Urinary bladder (tissue), 4 donors: ENCODE measurements at places on chromosomes 7 and 10. TPM values are rescaled to one million over a fixed set of nuclear protein-coding genes. Genes with fewer than 3 reads are reported as not detected.

- DNase-seq = no peak
Measured at GRCh38 chr10:51314481-51314880, 240.2 kb downstream of the PRKG1 start.

GRCh38 chr10:20785174-20785573 is 111.9 kb downstream of the NEBL start:
- DNase-seq = no peak

- DNase-seq = no peak
Measured at GRCh38 chr10:47252093-47252780, 47.8 kb upstream of the GDF10 start.

DNAH11 gene
- 0.32 TPM for total RNA-seq

GRCh38 chr10:118349235-118349634 is 7.1 kb upstream of the FAM204A start:
- DNase-seq = no peak

SH2D4B gene
- total RNA-seq = 0.16 TPM

PTF1A gene
- not detected for total RNA-seq

ADCY1 gene
- total RNA-seq = 3.7 TPM

DNA sequence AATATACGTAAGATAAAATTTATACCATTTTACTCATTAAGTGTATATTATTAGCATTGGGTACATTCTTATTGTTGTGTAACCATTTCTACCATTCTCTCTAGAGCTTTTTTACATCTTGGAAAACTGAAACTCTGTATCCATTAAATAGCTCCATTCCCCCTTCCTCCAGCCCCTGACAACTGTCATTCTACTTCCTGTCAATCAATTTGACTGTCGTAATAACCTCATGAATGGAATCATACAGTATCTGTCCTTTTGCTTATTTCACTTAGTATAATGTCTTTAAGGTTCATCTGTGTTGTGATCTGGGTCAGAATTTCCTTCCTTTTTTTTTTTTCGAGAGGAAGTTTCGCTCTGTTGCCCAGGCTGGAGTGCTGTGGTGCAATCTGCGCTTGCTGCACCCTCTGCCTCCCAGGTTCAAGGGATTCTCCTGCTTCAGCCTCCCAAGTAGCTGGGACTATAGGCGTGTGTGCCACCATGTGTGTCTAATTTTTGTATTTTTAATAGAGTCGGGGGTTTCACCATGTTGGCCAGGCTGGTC is 15.6 kb downstream of the ZRANB1 start:
- no peak for DNase-seq

DNA sequence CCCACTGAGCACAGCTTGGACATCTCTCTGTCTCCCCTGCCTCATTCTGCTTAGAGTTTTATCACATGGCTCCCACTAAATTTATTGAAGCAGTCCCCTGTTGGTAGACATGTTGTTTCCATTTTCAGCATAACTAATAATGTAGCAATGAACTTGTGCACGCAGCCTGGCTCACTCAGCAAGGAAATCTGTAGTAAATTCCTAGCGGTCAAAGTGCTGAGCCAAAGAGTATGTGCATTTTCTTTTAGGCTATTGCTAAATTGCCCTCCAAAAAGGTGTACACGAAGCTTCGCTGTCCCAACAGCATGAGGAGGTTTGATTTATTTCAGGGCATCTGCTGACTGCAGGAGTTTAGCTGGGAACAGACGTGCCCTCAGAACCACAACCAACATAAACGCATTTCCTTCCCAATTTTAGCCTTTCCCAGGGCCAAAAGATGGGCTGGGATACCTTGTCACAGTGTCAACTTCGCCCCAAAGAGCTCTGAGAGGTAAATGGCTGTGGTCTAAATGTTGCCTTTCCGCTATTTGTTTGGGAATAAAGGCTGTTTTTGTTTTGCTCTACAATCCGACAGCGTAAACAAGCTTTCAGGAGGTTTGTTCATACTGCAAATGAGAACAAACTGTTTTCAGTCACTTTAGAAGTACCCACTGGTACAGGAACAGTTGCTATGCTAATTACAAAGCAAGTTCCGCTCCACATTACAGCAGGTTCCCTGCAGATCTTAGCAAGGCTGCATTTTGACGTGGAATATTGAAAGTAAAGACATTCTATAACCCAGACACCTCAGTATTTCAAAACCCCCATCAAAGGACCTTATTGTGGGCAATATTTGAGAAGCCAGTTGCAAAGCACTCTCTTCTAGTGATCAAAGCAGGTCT is 16.8 kb downstream of the VSIR start:
- DNase-seq = no peak

WIPF3 gene
- total RNA-seq = 0.95 TPM

LRRC18 gene
- total RNA-seq = 0.32 TPM

ENTPD1 gene
- total RNA-seq = 85.3 TPM

PRPS1L1 gene
- total RNA-seq = not detected

HNRNPH3 gene
- total RNA-seq = 54.2 TPM

- DNase-seq = no peak
Measured at GRCh38 chr10:73253225-73253555, 746 bp upstream of the MRPS16 start.

NRG3 gene
- 1.5 TPM for total RNA-seq

- DNase-seq = no peak
Measured at GRCh38 chr7:121966276-121966934, 93.4 kb downstream of the PTPRZ1 start.

GPRIN2 gene
- total RNA-seq = 1.2 TPM

DNA sequence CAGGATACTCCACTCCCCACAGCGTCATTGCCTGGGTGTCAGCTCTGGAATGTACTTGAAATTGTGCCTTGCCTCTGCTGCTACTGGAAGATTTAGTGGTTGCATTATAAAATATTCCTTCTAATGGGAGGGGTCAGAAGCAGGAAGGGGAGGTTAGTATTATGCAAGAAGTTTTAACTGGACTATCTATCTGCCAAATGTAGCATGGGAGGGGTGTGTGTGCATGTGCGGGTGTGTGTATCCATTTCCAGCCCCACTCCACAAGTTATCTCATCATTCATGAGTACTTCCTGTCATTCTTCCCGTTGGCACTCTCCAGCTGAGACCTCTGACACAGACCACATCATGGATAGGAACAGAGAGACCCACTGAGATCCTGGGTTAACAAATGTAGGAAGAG is 13.4 kb downstream of the MBL2 start:
- DNase-seq = no peak

DNA sequence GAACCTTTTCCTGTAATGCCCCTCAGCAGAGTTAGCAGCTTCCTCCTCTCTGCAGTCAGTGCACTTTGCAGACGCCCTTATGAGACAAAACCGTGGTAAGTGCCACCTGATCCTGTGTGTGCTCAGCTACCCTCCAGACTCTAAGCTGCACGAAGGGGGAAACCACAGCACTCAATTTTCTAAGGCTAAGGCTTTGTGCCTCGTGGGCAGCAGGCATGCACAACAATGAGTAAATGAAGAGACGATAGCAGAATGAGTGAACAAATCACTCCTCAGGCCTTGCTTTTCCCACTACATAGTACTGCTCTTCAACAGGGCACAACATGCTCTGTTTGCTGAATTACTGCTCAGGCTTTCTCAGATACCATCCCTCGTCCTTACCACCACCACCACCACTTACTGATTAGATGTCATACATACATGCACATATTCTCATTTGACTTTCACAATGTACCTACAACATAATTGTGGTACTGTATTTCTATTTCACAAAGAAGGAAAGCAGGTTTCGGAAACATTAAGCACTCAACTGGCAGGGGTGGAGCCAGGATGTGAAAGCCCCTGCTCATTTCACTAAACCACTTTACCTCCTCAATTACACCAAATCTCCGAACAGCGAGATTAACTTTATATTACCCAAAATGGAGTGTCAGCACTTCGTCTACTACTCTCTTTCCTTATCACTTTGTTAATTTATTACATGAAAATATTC is 85.4 kb downstream of the ICA1 start:
- no peak for DNase-seq

RPA3 gene
- total RNA-seq = 21.6 TPM

RHOBTB1 gene
- total RNA-seq = 45.8 TPM

- no peak for DNase-seq
Measured at GRCh38 chr10:71300555-71301370, 18.3 kb upstream of the SLC29A3 start.

DNA sequence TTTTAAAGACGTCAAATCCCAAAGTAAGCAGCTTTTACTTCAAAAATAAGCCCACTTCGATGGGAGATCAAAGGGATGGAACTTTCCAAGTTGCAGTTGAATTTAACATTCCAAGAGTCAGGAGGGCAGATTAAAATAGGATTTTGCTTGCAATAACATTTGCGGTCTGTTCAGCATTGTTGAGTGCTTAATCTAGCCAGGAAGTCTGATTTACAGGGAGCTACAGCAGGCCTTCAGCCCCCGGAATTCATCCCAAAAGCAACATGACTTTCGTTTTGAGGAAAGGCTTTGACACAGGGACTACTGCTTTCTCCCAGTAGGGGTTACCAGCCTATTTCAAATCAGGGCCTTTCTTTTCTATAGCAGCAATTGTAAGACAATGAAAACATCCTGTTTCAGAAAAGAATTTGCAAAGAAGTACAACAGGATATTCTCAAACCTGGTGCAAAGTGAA is 279.6 kb upstream of the PITRM1 start:
- no peak for DNase-seq

DNA sequence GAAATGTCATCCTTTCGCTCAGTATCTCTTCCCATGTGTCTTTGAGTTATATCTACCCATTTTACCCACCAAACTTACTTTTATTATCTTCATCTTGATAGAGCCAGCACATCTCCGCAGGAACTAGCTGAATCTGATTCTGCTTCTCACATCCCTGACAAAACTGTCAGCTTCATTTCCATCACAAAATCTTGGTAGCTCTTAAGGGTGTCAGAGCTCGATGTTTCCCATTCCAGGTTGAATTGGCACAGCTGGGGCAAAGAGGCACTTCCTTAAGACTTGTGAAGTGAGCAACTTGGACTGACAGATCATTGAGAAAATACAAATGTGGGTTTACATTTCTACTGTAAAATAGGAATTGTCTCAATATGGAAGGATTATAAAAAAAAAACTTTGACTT is 434.5 kb downstream of the SUGCT start:
- no peak for DNase-seq

DNA sequence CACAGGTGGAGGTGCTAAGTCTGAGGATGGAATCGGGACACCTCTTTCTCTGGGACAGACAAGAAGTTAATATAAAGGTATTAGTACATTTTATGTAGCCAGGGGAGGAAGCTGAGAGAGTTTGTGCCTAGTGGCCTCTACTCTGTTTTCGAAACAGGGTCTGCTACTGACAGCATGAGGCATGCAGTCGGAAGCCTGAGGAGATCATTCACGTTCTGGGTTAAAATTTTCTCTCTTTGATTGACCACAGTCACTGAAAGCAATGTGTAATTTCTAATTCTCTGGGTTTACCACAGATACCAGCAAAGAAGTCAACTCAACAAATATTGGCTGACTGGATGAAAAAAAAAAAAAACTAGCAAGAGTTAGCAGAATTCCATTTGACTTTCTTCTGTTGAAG is 53.3 kb upstream of the KCTD7 start:
- DNase-seq = no peak

DNA sequence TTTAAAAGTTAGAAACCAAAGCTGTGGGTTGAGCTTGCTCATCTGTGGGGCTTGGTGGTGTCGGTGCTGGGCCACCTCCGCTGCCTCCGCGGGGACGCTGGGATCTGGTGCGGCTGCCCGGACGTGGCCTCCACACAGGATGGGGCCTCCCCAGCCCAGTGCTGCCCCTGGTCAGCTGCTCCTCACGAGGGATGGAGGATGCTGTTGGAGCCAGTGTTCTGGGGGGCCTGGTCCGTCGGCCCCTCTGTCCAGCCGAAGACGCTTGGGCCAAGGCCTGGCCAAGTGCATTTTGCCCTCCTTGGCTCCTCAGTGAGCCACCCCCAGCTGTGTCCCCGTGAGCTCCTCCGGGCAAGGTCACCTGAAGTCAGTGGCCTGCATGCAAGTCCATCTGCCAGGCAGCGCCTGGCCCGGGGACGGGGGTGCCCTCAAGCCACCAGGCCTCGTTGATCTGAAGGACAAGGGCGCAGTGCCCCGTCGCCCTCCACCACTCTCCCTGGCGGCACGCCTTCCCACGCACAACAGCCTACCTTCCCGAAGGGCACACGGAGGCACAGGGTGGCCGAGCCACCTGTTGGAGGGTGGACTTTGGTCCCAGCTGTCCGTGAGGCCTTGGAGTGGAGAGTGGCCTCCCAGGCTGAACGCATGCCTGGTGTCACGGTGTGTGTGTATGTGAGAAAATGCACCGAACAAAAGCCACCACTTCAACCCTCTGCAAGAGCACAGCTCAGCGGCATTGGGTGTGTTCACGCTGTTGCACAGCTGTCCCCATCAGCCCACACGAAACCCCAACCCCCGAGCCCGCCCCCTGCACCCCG is 27.3 kb downstream of the KNDC1 start:
- DNase-seq = no peak

DNA sequence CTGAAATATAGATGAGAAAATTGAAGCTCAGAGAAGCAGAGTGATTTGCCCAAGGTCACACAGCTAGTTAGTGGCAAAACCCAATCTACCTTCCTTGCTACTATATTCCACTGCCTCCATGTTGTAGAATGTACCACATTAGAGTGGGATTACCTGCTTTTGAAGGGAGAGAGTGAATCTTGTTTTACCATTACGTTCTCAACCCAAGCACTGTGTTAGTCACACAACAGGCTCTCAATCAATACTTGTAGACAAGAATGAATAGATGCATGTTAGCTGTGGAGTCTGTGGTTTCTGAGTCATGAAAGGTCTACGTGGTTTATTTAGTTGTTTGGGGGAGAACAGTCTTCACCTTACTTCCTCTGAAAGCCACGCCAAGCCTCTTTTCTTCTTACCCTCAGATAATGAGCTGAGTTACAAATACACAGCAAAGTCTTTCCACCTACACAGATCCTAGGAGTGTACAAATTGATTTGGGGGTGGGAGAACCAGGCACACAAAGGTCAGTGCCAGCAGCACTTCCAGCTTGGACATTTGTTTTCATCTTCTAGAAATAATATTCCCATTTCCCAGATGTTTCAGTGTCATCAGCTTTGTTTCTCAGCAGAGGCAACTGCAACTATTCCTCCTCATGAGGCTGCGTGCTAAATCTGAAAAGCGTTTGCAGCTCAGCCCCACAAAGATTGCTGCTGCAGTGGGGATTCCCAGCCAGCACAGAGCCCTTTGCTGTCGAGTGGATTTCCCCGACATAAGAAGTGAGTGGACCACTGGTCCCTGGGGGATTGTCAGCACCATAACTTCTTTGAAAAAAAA is 71.5 kb upstream of the ADO start:
- no peak for DNase-seq

COMTD1 gene
- 2.3 TPM for total RNA-seq
